Nasal cavity respiratory epithelium epithelial cell of viscerocranial mucosa (primary cell): ENCODE measurements at places on chromosomes 6 and 20. TPM values are rescaled to one million over a fixed set of nuclear protein-coding genes. Genes with fewer than 3 reads are reported as not detected.

Gene TULP4
- total RNA-seq: 158 and 178 TPM in 2 replicates

Gene SLC17A9
- 0.28 TPM in 1 of 2 replicates, not detected in the other for total RNA-seq

Gene ZBTB22
- total RNA-seq: 19.9 and 24.3 TPM in 2 replicates

Gene HLA-A
- 249 and 290 TPM in 2 replicates for total RNA-seq

Gene FAM83D
- total RNA-seq: 0.78 and 1.7 TPM in 2 replicates

Gene MAP7
- 37.3 and 48.5 TPM in 2 replicates for total RNA-seq

Gene LPA
- 0.43 TPM in 1 of 2 replicates, not detected in the other for total RNA-seq

Gene FAM217A
- total RNA-seq: not detected in 2 replicates

Gene NNAT
- total RNA-seq: not detected in 2 replicates

Gene OGFR
- total RNA-seq: 13.7 and 26.3 TPM in 2 replicates

Gene RGS19
- 5.8 and 14.2 TPM in 2 replicates for total RNA-seq

Gene SLC35A1
- 13.0 and 14.0 TPM in 2 replicates for total RNA-seq

Gene DCDC2
- 0.68 and 6.6 TPM in 2 replicates for total RNA-seq

Gene TNNC2
- total RNA-seq: not detected in 2 replicates

Gene TAB2
- total RNA-seq: 28.0 and 46.3 TPM in 2 replicates

Gene RPS10
- 881 and 1,610 TPM in 2 replicates for total RNA-seq

Gene PBOV1
- not detected in 2 replicates for total RNA-seq

Gene MAP1LC3A
- total RNA-seq: 6.2 and 8.0 TPM in 2 replicates

Gene FRK
- total RNA-seq: 1.0 and 7.9 TPM in 2 replicates

Gene HLA-DMB
- total RNA-seq: 0.71 TPM in 1 of 2 replicates, not detected in the other

Gene PPARD
- total RNA-seq: 10.6 and 34.4 TPM in 2 replicates

Gene PAK5
- total RNA-seq: 0.14 TPM in 1 of 2 replicates, not detected in the other

Gene POM121L2
- under 0.01 TPM in 1 of 2 replicates, not detected in the other for total RNA-seq

Gene ARFGEF3
- total RNA-seq: 8.9 and 17.8 TPM in 2 replicates

Gene SRMS
- total RNA-seq: 0.14 and 0.34 TPM in 2 replicates

Gene SMPD2
- 13.0 and 17.8 TPM in 2 replicates for total RNA-seq

Gene EPPIN
- not detected in 2 replicates for total RNA-seq

Gene FAM209B
- under 0.01 TPM in 1 of 2 replicates, not detected in the other for total RNA-seq

Gene TOP1
- 33.8 and 77.5 TPM in 2 replicates for total RNA-seq

Gene STMND1
- not detected in 2 replicates for total RNA-seq

Gene KCNK16
- not detected in 2 replicates for total RNA-seq

Gene PRSS35
- total RNA-seq: under 0.01 TPM in 1 of 2 replicates, not detected in the other

Gene C6orf58
- total RNA-seq: not detected in 2 replicates

Gene SIRPB2
- total RNA-seq: under 0.01 and 0.21 TPM in 2 replicates

Gene BTN1A1
- not detected in 2 replicates for total RNA-seq

Gene HTR1E
- not detected in 2 replicates for total RNA-seq

Gene SMOC2
- 0.14 TPM in 1 of 2 replicates, not detected in the other for total RNA-seq

Gene ROS1
- total RNA-seq: under 0.01 and 0.57 TPM in 2 replicates
